Activated T-helper 17 cell treated with anti-CD3 and anti-CD28 coated beads, Interleukin-2, amount 50 U/mL, for 72 hours (primary cell): ENCODE measurements at places on chromosomes 1 and 21.

GRCh38 chr1:211639475-211640300, 35.7 kb downstream of the NEK2 start:
- H3K4me1 ChIP-seq: no peaks in the 10 kb centered on the region
- no peaks in the 10 kb centered on the region for H3K36me3 ChIP-seq
- no peak for ATAC-seq
- H3K4me3 ChIP-seq: no peak overlapping the region
- H3K27ac ChIP-seq: no peak overlapping the region

- H3K4me1 ChIP-seq: no peaks in the 10 kb centered on the region
- no peaks in the 10 kb centered on the region for H3K27me3 ChIP-seq
- no peak overlapping the region for H3K4me3 ChIP-seq
- H3K27ac ChIP-seq: no peak overlapping the region
Measured at GRCh38 chr1:239947801-239948200, 143.9 kb upstream of the FMN2 start.

- no peak overlapping the region for H3K4me3 ChIP-seq
- H3K36me3 ChIP-seq: no peaks in the 10 kb centered on the region
- peak; percentile 98 for ATAC-seq
Measured at GRCh38 chr1:155044812-155045657, 6.1 kb upstream of the ADAM15 start.

- no peak overlapping the region for H3K4me3 ChIP-seq
- no peaks in the 10 kb centered on the region for H3K36me3 ChIP-seq
- ATAC-seq: no peak
- no peaks in the 10 kb centered on the region for H3K4me1 ChIP-seq
- no peak overlapping the region for H3K27ac ChIP-seq
Measured at GRCh38 chr21:22795644-22796043, 1797.4 kb downstream of the NCAM2 start.

- no peaks in the 10 kb centered on the region for H3K27me3 ChIP-seq
- H3K27ac ChIP-seq: no peak overlapping the region
- H3K36me3 ChIP-seq: peaks cover 69% of the 10 kb centered on the region
- H3K4me1 ChIP-seq: peaks cover 17% of the 10 kb centered on the region
Measured at GRCh38 chr1:109094377-109094803, 3.8 kb downstream of the TMEM167B start.

- ATAC-seq: no peak
- H3K27me3 ChIP-seq: no peaks in the 10 kb centered on the region
- no peak overlapping the region for H3K27ac ChIP-seq
- no peaks in the 10 kb centered on the region for H3K4me1 ChIP-seq
- H3K4me3 ChIP-seq: no peak overlapping the region
Measured at GRCh38 chr1:28323720-28324119, 5.1 kb upstream of the MED18 start.

- H3K36me3 ChIP-seq: no peaks in the 10 kb centered on the region
- no peak for ATAC-seq
- no peak overlapping the region for H3K27ac ChIP-seq
- peaks cover 4% of the 10 kb centered on the region for H3K27me3 ChIP-seq
- no peak overlapping the region for H3K4me3 ChIP-seq
Measured at GRCh38 chr1:28309702-28310101, 19.1 kb upstream of the MED18 start.

DNA sequence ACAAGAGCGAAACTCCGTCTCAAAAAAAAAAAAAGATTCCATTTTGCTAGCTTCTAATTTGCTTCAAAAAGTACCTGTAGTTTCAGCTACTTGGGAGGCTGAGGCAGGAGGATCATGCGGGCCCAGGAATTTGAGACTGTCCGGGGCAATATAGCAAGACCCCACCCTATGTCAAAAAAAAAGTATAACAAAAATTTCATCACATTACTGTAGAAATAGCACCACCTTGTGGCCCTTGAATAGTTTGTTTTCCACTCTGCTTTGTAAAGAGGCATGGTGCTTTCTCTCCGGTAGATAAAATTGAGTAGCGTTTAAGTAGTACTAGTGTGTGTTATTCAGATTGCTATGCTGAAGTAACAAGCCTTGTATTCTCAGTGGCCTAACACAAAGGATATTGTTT, 18.2 kb upstream of the MSTO1 start:
- H3K27me3 ChIP-seq: no peaks in the 10 kb centered on the region
- H3K4me3 ChIP-seq: no peak overlapping the region
- no peak overlapping the region for H3K27ac ChIP-seq
- peak; percentile 71 for ATAC-seq
- H3K36me3 ChIP-seq: no peaks in the 10 kb centered on the region

GRCh38 chr1:10941891-10942541, 70.4 kb upstream of the TARDBP start:
- no peaks in the 10 kb centered on the region for H3K36me3 ChIP-seq
- H3K27ac ChIP-seq: no peak overlapping the region
- H3K4me3 ChIP-seq: no peak overlapping the region
- H3K4me1 ChIP-seq: peaks cover 14% of the 10 kb centered on the region
- no peak for ATAC-seq

DNA sequence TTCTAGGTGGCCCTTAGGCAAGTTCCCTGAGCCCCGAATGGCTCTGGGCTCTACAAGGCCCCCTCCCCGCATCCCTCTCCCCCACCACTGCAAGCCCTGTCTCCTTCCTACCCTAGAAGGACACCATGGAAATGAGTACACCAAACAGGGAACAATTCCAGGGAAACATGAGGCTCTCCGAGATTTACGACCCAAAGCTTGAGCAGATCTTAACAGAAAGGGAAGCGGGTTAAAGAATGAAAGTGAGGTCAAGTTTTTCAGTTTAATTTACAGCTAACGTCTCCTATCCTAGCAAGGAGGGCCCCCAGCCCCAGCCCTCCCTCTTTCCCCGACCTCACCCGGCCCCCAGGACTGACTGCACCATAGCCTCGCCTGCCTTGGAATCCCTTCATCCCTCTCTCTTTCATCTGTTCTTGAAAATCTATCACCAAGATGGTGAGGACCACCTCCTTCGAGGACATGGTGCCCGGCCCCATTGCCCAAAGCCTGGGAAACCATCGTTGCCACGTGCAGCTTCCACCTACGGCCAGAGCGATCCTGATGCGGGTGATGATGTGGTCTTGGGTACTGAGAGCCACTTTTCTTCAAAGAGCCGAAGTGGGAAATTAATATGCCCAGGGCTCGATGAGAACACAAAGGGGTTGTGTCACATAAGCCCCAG, 30.5 kb downstream of the SIM2 start:
- no peak overlapping the region for H3K4me3 ChIP-seq
- H3K4me1 ChIP-seq: no peaks in the 10 kb centered on the region
- H3K27me3 ChIP-seq: peaks cover 7% of the 10 kb centered on the region
- no peaks in the 10 kb centered on the region for H3K36me3 ChIP-seq
- H3K27ac ChIP-seq: no peak overlapping the region

- no peak overlapping the region for H3K4me3 ChIP-seq
- no peak for ATAC-seq
- peaks cover 7% of the 10 kb centered on the region for H3K27me3 ChIP-seq
- H3K4me1 ChIP-seq: no peaks in the 10 kb centered on the region
- H3K36me3 ChIP-seq: no peaks in the 10 kb centered on the region
Measured at GRCh38 chr1:242787968-242788367, 263.5 kb upstream of the PLD5 start.

DNA sequence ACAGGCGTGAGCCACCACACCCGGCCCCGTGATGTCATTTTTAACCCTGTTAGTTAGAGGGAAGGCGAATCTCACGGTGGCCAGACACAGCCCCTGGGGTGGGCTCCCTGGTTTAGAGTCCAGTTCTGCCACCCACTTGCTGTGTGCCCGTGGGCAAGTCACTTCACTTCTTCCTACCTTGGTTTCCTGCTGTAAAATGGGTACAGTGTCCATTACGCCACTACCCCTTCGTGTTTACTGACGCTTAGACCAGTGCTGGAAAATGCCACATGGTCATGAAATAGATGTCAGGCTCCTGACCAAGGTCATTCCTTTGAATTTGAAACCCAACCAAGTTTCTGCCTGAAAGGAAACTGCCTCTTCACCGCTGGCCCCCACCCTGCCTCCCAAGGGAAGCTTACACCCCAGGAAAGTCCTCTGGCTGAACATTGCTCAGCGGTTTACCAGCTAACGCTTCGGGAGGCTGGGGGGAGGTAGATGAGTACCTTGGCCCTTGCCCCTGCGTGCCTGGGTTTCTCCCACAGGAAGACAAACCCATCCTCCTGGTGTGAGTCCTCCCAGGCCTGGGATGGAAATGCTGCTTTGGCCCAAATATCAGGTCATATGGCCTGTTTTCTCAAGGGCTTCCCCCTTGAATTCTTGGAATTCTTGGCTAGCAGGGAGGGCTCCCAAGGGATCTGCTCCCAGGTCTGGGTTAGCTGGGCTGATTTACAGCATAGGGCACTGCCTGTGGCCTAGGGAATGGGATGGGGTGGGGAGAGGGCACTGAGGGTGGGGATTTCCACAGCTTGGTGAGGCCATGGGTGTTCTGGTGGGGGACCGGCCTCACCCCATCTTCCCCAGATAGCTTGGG, 7.6 kb upstream of the AADACL4 start:
- no peak for ATAC-seq
- H3K27ac ChIP-seq: no peak overlapping the region
- no peaks in the 10 kb centered on the region for H3K4me1 ChIP-seq
- H3K27me3 ChIP-seq: peaks cover 4% of the 10 kb centered on the region

DNA sequence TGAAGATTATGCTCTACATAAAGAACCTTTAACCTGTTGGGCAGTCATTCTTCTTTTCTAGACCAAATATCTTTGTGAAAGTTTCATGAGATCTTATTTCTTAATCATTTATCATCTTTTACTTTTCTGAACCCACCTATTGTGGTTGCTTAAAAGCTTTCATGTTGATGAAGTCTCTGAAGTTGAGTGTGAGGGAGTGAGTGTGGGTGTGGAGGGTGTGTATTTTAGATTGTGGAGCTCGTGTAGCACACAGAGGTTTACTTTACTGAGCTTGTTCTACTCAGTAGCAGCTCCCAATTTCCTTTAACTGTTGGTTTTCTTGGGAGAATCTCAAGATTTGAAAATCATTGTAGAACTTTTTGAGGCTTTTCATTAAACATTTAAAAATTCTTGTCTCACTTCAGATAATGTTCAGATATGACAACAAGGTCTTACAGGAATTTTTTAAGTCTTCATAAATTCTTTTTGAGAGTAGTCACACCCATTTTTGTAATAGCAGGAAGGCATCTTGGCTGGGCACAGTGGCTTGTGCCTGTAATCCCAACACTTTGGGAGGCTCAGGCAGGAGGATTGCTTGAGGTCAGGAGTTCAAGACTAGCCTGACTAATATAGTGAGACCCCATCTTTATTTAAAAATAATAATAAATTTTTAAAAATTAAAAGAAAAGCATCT, 17.0 kb downstream of the SRRM1 start:
- H3K4me1 ChIP-seq: peaks cover 8% of the 10 kb centered on the region
- H3K27ac ChIP-seq: peak overlapping the region; percentile 66
- H3K27me3 ChIP-seq: no peaks in the 10 kb centered on the region
- no peak overlapping the region for H3K4me3 ChIP-seq
- H3K36me3 ChIP-seq: peaks cover 100% of the 10 kb centered on the region
- ATAC-seq: no peak

- H3K27ac ChIP-seq: no peak overlapping the region
- H3K27me3 ChIP-seq: no peaks in the 10 kb centered on the region
- H3K36me3 ChIP-seq: no peaks in the 10 kb centered on the region
- H3K4me3 ChIP-seq: no peak overlapping the region
Measured at GRCh38 chr21:43712268-43712942, 6.5 kb upstream of the PDXK start.

DNA sequence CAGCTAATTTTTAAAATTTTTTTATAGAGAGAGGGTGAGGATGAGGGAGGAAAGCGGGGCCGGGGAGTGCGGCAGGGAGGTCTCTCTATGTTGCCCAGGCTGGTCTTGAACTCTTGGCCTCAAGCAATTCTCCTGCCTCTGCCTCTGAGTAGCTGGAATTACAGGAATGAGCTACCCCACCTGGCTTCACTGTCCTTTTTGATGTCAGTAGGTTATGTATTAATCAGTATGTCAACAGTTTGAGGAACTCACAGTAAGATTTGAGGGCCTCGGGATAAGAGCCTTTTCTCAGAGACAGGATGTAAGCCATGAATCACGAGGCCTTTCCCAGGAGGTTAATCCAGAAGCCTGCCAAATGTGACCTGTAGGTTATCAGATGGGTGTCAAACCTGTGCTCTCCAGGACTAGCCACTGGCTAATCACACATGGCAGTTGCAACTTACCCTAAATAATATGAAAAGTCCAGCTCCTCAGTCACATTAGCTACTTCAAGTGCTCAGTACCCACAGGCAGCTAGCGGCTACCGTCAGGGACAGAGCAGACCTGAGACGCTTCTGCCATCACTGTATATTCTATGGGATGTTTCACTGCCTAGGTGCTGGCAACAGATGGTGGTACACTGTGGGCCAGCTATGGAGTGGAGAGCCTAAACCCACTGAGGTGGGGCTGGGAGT, 33.1 kb downstream of the TRIM67 start:
- no peak overlapping the region for H3K27ac ChIP-seq
- ATAC-seq: no peak
- H3K27me3 ChIP-seq: peaks cover 5% of the 10 kb centered on the region

GRCh38 chr1:1539310-1540089, 924 bp downstream of the TMEM240 start:
- H3K27ac ChIP-seq: no peak overlapping the region
- ATAC-seq: no peak
- H3K27me3 ChIP-seq: no peaks in the 10 kb centered on the region
- H3K4me3 ChIP-seq: no peak overlapping the region
- H3K36me3 ChIP-seq: peaks cover 20% of the 10 kb centered on the region
- no peaks in the 10 kb centered on the region for H3K4me1 ChIP-seq

DNA sequence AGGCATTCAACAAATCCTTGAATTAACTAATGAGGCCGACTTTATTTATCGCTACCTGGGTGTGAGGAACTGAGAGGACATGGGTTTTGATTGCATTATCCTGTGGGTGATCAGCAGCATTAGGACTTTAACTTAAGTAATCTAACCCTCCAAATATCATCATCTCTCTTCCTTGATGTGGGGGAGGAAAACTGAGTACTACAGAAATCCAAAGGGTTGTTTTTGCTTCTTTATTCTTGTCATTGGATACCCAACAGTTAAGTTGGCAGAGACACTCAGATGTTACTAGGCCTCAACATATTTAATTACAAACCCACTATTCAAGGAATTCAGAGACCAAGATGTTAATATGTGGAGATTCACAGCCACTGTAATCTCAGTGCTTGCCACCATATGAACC, 97.4 kb upstream of the ST6GALNAC5 start:
- H3K4me1 ChIP-seq: no peaks in the 10 kb centered on the region
- peaks cover 11% of the 10 kb centered on the region for H3K27me3 ChIP-seq
- H3K27ac ChIP-seq: no peak overlapping the region

GRCh38 chr1:239912471-239912870, 179.2 kb upstream of the FMN2 start:
- no peaks in the 10 kb centered on the region for H3K4me1 ChIP-seq
- H3K4me3 ChIP-seq: no peak overlapping the region
- H3K27ac ChIP-seq: no peak overlapping the region
- peaks cover 32% of the 10 kb centered on the region for H3K27me3 ChIP-seq
- H3K36me3 ChIP-seq: no peaks in the 10 kb centered on the region
